Hindlimb muscle (tissue), 1 donor: ENCODE measurements at places on chromosomes 7 and 10.

GRCh38 chr7:117780832-117781231 lies 92.4 kb downstream of the CTTNBP2 start:
- no peak for DNase-seq

DNA sequence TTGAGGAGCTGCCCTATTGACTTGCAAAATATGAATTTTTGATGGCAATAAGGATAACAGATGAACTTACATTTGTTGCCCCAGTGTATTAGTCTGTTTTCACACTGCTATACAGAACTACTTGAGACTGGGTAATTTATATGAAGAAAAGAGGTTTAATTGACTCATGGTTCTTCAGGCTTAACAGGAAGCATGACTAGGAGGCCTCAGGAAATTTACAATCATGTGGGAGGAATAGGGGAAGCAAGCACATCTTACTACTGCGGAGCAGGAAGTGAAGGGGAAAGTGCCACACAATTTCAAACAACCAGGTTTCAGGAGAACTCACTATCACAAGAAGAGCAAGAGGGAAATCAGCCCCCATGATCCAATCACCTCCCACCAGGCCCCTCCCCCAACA lies 57.9 kb downstream of the ZNF22 start:
- DNase-seq: no peak

DNA sequence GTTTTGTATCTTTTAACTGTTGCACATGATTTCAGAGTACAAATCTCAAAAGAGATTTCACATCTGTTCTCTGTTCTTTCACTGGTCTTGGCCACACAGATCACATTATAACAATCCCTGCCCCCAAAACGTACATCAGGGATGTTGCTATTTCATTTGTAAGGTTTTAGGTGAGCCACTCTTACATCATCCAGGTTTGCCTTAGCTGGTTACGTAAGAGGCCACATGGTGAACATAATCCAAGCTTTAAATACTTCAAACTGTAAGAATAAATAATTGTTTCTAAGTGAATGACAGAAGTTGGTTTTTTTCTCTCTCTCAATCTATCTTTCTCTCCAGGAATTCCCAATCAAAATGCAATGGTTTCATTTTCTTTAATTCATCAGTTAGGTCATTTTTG lies 245.9 kb upstream of the HGF start:
- DNase-seq: no peak

GRCh38 chr10:106534441-106534840 lies 630.1 kb downstream of the SORCS1 start:
- no peak for DNase-seq

- no peak for DNase-seq
Measured at GRCh38 chr7:54330216-54330800, 211.9 kb upstream of the VSTM2A start.

DNA sequence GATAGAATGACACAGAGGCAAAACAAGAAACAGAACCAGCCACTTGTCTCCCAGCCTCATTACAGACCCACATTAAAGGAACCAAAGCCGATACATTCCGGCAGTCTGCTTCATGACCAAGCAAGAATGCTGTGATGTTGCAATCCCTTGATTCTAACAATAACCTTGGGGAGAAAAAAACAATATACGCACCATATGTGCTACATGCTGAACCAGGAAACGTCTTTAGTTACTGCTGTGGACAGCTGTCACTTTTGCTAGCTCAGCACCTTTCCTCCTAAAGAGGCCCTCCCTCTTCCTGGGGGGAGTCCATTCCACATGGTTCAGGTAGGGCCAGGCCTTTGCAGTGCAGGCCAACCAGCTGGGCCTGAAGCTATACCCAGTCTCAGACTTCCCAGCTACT lies 79.1 kb downstream of the PRTFDC1 start:
- DNase-seq: no peak

GRCh38 chr7:112699725-112700513 lies 90.3 kb downstream of the TMEM168 start:
- DNase-seq: no peak

GRCh38 chr7:67823345-67823744 lies 826.7 kb downstream of the TYW1 start:
- DNase-seq: no peak

- no peak for DNase-seq
Measured at GRCh38 chr10:97220355-97220754, 34.6 kb upstream of the SLIT1 start.

- DNase-seq: no peak
Measured at GRCh38 chr10:78190051-78190825, 156.6 kb downstream of the RPS24 start.

- no peak for DNase-seq
Measured at GRCh38 chr10:7988989-7989388, 65.5 kb upstream of the GATA3 start.

GRCh38 chr7:43021431-43021830 lies 89.3 kb downstream of the MRPL32 start:
- DNase-seq: no peak

GRCh38 chr10:47300429-47300931 lies 483 bp downstream of the GDF10 start:
- no peak for DNase-seq

DNA sequence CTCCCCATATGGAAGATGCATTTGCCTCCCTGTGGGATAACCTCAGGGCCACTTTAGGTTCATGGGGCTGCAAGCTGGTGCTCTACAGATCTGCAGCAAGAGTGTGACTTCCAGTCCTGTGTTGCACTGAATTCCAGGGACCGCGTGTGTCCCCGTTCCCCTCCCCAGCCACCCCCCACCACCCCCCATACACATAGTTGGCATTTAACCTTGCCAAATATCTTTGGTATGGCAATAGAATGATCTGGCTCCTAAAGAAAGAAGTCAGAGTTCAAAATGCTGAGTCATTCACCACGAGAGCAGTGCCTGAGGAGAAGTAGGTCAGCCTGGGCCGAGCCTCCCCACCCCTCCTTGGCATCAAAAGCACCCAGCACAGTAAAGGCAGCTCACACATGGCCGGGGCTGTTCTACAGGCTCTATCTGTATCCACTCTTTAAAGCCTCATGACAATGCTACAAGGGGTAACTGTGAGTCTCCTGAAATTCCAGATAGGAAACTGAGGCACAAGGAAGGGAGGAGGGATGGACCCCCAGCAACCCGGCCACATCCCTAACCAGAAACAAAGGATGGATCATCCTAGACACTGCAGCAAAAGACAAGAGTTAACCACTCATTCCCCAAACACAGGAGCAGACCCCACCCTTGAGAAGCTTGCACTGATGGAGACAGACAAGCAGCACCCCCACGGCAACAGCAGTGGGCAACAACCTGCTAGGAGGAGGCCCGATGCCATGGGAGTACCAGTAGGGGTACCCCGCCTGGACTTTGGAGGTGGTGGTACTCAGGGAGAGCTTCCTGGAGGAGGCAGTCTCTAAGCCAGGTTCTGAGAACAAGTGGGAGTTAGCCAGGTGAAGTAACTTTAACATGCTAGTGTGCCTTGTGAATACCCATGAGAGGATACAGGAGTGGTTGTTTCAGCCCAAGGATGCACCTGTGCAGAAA lies 70.3 kb upstream of the NANOS1 start:
- no peak for DNase-seq

GRCh38 chr7:87876869-87877234 lies 559 bp downstream of the DBF4 start:
- peak; percentile 64 for DNase-seq

DNA sequence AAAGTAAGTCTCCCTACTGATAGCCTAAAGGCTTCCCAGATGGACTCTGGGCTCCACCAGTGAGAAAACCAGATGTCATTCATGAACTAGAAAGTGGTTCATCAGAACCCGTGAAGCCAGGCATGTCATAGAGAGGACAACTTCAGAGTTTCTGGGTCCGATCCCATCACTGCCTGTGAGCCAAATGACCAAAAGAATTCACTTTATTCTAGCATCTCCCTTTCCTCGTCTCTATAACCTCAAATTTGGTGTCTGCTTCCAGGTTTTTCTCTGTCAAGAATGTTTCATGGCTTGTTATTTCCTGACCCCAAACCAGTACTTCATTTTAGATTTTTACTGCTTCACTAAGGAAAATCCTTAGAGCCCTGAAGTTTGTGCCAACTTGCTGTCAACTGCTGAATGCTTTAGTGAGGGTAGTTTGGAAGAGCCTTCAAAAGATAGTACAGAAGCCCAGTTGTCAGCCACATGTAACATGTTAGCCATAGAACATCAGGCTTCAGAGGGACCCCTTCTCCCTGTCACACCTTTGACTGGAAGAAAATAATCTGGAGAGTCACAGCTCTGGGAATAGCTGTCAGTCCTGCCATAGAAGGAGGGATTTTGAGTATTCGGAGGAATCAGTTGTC lies 34.0 kb downstream of the ITGB8 start:
- no peak for DNase-seq

- no peak for DNase-seq
Measured at GRCh38 chr10:123797813-123798212, 93.8 kb downstream of the CPXM2 start.

DNA sequence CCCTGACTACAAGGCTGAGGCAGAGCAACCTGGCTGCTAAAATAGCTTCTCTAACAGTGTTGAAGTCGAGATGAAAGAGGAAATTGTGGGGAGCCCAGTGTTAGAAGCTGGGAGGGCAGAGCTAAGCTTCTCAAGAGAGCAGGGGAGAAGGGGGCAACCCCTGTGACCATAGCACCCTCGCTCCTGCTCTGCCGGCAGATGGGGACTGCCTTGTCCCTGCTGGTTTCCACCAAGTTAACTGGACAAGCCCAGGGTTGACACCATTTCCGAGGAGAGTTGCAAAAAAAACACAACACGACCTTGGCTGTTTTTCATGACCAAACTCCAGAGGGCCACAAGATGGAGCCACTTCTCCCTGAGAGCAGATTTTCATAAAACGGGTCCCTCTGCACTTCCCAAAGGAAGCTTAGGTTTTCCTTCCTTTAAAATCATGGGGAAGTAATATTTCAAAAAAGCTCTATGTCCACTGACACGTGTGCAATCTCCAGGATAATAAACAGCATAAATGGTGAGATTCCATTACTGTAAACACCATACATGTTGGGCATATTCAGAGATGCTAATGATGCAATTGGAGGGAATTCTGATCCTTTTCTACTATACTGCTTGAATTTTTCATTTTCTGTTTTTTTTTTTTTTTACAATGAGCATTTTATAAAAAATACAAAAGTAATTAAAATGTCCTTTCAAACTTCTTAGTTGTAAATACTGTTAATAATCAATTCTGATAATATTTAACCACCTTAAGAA lies 140.4 kb downstream of the PIP4K2A start:
- DNase-seq: no peak

GRCh38 chr10:78549140-78549935 lies 515.7 kb downstream of the RPS24 start:
- no peak for DNase-seq

DNA sequence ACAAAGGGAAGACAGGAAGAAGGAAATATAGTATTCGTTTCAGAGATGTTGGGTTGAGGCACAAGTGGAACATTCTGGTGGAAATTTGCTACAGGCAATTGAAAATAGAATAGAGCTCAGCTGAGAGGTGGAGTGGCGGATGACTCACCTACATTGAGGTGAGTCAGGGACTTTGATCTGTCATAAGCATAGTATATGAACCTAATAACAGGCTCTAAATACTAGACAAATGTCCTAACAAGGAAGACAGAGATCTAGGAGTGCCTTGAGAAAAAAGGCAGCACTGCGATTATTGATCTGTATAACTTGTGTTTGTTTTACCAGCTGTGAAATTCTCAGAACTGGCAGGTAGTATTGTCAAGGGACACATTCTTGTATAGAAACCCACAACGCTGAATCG lies 907 bp upstream of the IFRD1 start:
- peak; percentile 11 for DNase-seq

DNA sequence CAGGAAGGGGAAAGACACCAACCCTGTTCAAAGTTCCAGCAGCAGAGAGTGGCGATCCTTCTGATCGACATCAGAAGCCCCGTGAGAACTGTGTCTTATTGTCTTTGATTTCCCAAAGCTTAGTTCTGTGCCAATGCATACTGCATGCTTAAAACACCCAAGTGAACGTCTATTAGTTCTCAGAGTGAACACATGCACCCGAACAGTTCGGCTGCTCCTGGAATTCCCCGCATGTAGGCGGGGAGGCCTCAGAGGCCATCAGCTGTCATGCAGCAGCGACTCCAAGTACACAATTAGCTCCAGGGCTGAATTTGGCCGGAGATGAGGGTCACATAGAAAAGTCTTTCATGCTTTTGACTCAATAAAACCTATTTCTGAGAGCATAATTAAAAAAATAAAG lies 276.9 kb downstream of the ZMYND11 start:
- no peak for DNase-seq

DNA sequence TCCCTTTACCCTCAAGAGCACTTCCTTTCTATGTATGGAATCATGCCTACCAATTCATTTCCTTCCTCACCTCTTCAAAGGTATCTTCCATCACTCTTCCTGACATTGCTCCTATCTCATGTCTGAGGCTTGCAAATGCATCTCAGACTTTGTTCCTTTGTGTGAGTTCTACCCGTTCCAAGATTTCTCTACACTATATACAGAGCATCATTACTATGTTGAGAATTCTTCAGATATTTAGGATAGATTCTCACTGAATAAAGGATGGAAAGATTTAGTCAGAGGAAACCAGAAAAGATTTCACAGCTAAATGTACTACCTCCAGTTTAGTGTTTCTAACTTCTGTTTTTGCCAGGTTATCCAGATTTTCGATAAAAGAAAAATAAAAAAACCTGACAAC lies 462.7 kb downstream of the PHTF2 start:
- no peak for DNase-seq
